ENCODE measurements at places on chromosomes 3 and 15. TPM values are rescaled to one million over a fixed set of nuclear protein-coding genes. Genes with fewer than 3 reads are reported as not detected.

- no peaks in the 10 kb centered on the region for H3K27me3 ChIP-seq
- no peak for DNase-seq
- H3K4me3 ChIP-seq, result no peak overlapping the region
- H3K36me3 ChIP-seq, result no peaks in the 10 kb centered on the region
Measured at GRCh38 chr3:61997101-61997500, 376.2 kb downstream of the FEZF2 start.

Gene CBLB
- total RNA-seq, result 57.7 TPM

DNA sequence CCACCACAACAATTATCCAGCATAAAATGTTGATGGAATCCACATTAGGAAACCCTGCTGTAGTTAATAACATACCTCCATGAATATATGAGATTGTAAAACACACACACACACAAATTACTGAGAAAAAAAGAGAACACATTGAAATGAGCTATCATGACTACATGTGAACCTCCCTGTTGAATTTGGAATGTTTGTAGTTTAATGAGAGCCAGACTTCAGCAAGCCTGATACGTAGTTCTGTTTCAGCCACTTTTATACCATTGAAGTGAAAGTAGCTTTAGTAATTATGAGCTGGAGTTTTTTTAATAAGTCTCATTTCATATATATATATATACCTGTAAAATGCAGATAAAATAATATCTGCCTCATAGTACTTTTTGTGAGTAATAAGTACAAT lies 1146.4 kb downstream of the NAALADL2 start:
- no peak for DNase-seq
- no peak overlapping the region for H3K4me3 ChIP-seq
- no peaks in the 10 kb centered on the region for H3K36me3 ChIP-seq
- H3K27me3 ChIP-seq, result no peaks in the 10 kb centered on the region
- no peaks in the 10 kb centered on the region for H3K4me1 ChIP-seq

- H3K36me3 ChIP-seq, result no peaks in the 10 kb centered on the region
- no peak for DNase-seq
- H3K4me1 ChIP-seq, result no peaks in the 10 kb centered on the region
- no peak overlapping the region for H3K27ac ChIP-seq
- H3K27me3 ChIP-seq, result no peaks in the 10 kb centered on the region
Measured at GRCh38 chr3:55524565-55525244, 37.6 kb upstream of the WNT5A start.

DNA sequence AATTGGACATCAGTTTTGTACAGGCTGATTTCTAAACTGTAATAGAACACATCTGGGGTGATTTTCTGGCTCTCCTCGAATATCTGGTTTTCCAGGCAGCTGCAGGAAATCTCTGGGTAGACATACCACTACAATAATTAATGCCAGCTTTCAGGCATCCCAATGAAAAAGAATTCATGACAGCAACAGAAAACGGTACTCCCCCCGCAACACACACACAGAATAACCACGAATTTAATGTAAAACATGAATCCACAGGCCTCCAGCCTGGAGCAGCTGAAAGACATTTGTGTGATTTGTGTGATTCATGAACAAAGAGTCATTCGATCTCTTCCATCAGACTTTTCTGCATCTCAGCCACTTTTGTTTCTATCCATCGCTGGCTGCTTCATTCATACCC lies 262.2 kb downstream of the MAGI1 start:
- DNase-seq, result no peak
- no peak overlapping the region for H3K27ac ChIP-seq
- no peaks in the 10 kb centered on the region for H3K4me1 ChIP-seq
- no peaks in the 10 kb centered on the region for H3K36me3 ChIP-seq
- no peaks in the 10 kb centered on the region for H3K27me3 ChIP-seq
- H3K4me3 ChIP-seq, result no peak overlapping the region

DNA sequence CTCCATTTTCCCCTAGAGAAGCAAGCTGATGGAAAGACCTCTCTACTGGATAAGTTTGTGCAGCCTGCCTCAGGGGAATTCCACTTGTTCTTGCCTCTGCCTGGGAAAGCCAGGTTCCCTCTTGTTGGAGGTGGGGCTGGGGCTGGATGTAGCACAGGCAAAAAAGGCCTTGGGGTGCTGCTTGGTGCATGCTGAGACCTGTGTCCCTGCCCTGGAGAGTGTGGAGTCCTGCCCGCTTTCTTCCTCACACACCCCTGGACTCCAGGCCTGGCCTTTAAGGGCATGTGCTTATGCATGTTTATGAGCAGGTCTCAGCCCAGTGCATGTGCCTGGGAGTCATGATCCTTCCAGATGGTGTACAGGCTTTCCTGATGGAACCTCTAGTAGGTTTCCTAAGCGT lies 23.5 kb upstream of the JMJD7 start:
- H3K27me3 ChIP-seq, result no peaks in the 10 kb centered on the region
- peaks cover 3% of the 10 kb centered on the region for H3K4me1 ChIP-seq
- peak overlapping the region; percentile 91 for H3K27ac ChIP-seq
- H3K36me3 ChIP-seq, result no peaks in the 10 kb centered on the region

Gene EIF3J
- total RNA-seq, result 82.0 TPM

Gene SERINC4
- total RNA-seq, result not detected

- no peak overlapping the region for H3K4me3 ChIP-seq
- DNase-seq, result no peak
- no peak overlapping the region for H3K27ac ChIP-seq
- no peaks in the 10 kb centered on the region for H3K27me3 ChIP-seq
- H3K36me3 ChIP-seq, result no peaks in the 10 kb centered on the region
Measured at GRCh38 chr3:150495563-150496168, 50.6 kb downstream of the SERP1 start.

DNA sequence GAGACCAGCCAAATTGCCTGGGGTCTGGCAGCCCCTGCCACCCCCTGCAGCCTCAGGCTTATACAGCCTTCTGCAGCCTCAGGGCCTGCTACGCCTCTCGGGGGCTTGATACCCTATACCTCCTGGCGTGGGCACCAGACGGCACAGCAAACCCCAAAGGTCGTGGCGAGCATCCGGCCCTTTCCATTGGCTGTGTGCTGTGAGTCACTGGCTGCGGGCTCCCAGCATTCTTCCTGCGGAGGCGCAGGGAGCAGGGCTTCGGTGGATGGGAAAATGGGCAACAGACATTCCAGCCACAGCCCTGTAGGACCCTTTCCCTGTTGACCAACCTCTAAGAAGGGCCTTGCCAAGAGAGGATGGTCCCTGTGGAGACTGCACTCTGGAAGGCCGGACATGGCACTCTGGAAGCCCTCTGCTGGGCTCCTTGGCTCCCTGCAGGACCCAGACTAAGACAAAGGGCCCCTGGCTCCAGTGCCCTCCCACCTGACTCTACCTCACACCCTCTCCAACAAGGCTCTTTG lies 59.6 kb downstream of the ITGA11 start:
- H3K4me1 ChIP-seq, result no peaks in the 10 kb centered on the region
- no peaks in the 10 kb centered on the region for H3K27me3 ChIP-seq
- no peak overlapping the region for H3K27ac ChIP-seq

Gene SNTN
- total RNA-seq, result not detected

Gene LEKR1
- 8.0 TPM for total RNA-seq

GRCh38 chr3:173938159-173938558 lies 540.6 kb downstream of the NLGN1 start:
- H3K4me1 ChIP-seq, result no peaks in the 10 kb centered on the region
- H3K36me3 ChIP-seq, result no peaks in the 10 kb centered on the region
- no peak overlapping the region for H3K4me3 ChIP-seq

GRCh38 chr3:104437131-104437750 lies 929.5 kb upstream of the ALCAM start:
- no peak overlapping the region for H3K4me3 ChIP-seq
- DNase-seq, result no peak
- no peaks in the 10 kb centered on the region for H3K27me3 ChIP-seq

- no peaks in the 10 kb centered on the region for H3K36me3 ChIP-seq
- no peak overlapping the region for H3K4me3 ChIP-seq
- no peak for DNase-seq
- no peaks in the 10 kb centered on the region for H3K27me3 ChIP-seq
Measured at GRCh38 chr15:35252351-35252865, 167.3 kb upstream of the NANOGP8 start.

DNA sequence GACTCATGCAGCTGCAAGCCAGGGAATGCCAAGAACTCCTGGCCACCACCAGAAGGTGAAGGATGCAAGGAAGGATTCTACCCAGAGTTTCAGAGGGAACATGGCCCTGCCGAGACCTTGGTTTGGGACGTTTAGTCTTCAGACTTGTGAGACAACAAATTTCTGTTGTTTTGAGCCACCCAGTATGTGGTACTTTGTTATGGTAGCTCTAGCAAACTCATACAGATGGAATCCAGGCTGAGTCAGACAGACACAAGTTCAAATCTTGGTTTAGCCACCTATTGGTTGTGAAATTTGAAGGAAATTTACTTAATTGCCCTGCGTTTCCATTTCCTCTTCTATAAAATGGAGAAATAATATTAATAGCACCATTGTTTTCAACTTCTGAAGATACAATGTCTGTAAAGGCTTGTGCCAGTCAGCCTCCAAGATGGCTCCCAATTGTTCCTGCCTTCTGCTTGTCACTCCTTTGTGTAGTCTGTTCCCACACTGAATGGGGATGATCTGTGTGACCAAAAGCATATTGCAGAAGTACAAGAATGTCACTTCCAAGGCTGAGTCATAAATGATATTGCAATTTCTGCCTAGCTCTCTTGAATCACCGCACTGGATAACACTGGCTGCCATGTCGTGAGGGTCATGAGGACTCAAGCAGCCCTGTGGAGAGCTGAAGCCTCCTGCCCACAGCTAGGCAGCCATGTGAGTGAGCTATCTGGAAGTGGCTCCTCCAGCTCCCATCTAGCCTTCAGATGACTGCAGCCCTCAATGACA lies 223.5 kb upstream of the PROK2 start:
- H3K36me3 ChIP-seq, result no peaks in the 10 kb centered on the region
- H3K4me1 ChIP-seq, result no peaks in the 10 kb centered on the region
- DNase-seq, result no peak

DNA sequence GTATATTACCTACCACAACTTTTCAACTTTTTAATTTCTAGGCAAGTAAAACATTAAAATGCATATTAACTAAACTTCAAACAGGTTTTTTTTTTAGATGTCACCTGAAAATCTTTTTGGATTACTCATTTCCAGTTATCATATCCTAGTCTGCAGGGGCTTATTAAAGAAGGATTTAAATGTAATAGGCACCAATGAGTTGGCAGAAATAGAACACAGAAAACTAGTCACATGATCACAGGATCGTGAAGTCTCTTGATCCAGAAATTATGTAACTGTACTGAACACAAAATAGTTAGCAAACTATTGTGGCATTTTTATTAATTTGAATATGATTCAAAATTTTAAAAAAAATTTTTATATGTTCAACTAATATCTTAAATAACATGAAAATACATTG lies 654.4 kb upstream of the NAALADL2 start:
- H3K4me3 ChIP-seq, result no peak overlapping the region
- H3K4me1 ChIP-seq, result no peaks in the 10 kb centered on the region
- no peak overlapping the region for H3K27ac ChIP-seq
- H3K36me3 ChIP-seq, result no peaks in the 10 kb centered on the region
- H3K27me3 ChIP-seq, result no peaks in the 10 kb centered on the region

DNA sequence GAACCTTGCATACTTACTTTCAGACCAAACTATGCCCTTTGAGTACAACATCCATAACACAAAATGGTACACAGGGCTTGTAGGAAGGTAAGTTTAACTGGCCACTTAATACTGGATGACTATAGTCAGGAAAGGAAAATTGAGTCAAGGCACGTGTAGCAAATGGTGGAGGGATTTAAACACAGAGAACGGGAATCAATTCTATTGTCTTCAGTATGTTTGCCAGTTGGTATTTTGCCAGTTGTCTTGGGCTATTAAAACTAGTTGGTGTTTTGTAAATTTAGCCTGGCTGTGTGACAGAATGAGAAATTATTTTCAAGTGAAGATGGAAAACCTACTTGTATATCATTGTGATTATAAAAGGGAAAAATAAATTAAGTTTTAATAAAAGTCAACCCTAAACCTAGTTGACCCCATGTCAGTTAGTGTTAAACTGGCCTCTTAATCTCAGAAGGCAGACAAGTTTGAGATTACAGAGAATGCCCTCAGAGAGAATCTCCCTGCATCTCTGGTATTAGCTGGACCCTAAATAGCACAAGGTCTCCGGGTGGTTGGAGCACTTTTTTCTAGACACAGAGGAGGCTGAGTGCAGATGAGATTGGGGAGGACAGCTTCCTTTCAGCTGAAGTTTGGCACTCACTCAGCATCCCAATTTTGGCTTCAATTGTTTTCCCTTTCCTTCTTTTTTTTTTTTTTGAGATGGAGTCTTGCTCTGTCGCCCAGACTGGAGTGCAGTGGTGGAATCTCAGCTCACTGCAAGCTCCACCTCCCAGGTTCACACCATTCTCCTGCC lies 91.2 kb downstream of the MB21D2 start:
- no peaks in the 10 kb centered on the region for H3K27me3 ChIP-seq
- no peaks in the 10 kb centered on the region for H3K36me3 ChIP-seq
- DNase-seq, result no peak
- H3K27ac ChIP-seq, result peak overlapping the region; percentile 9
